HL-60 (cell line): ENCODE measurements at places on chromosomes 7 and 10.
A peak's percentile ranks its signal among the peaks of the same experiment; 100 is the strongest.

DNA sequence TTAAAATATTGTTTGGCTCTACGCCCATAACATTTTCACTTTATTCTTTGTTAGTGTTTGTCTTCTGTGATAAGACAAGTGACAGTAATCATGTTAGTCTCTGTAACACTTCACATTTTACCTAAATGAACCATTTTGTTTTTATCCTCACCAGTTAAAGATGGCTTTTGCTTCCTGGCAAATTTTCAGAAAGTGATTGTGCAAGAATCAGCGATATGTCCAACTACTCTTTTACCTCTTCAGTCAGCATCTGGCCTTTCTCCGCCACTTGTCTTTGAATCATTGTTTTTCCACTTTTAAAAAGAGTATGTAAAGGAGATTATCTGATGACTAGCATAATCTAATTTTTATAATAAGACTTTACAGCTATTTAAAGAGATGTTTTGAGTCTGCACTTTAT, 3.5 kb downstream of the DGKB start:
- no peak for DNase-seq

- no peak for DNase-seq
Observed at GRCh38 chr7:81053623-81054022, 134.8 kb upstream of the SEMA3C start.

DNA sequence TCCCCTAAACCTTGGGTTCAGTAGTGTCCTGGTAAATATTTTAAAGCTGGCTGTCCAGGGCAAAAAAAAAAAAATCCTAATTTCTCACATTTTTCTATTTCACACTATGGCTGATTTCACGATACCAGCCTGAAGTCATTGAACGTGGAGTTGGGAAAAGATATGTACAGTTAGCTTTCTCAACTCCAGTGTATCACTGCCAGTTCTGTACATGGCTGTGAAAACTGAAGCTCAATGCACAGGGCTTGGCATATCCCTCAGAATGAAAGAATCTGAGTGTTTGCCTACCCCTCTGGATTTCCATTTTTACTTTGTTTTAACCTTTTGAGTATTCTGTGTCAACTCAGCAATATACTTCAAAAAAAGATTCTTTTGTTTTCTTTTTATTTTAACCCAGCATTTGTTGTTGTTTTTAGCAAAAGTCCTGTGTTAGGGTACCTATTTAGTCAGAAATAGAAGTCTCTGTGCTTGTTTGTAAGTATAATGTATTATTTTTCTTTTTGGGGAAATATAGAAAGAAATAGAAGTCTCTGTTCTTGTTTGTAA, 274.5 kb downstream of the ADK start:
- DNase-seq, result no peak

GRCh38 chr7:54839575-54840213, 80.7 kb upstream of the SEC61G start:
- DNase-seq, result no peak

- DNase-seq, result no peak
Observed at GRCh38 chr7:69166979-69167516, 431.2 kb upstream of the AUTS2 start.

DNA sequence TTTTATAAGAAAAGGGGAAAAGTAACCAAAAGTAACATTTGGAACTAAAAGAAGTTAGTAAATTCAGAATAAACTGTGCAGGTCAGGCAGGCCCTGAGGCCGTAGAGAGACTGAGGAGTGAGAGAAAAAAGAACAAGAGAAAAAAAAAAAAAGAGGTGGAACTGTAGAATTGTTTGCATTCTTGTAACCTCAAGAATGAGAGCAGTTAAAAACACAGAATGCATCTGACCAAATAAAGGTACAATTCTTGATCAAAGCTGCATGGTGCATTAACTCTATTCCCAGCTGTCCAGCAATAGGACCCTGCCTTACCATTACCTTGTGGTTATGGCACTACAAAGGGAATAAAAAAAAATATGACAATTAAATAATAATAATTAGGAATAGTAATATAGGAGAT, 170.1 kb upstream of the SEMA3A start:
- no peak for DNase-seq

- DNase-seq, result no peak
Observed at GRCh38 chr10:11017000-11017569, 587 bp upstream of the CELF2 start.

DNA sequence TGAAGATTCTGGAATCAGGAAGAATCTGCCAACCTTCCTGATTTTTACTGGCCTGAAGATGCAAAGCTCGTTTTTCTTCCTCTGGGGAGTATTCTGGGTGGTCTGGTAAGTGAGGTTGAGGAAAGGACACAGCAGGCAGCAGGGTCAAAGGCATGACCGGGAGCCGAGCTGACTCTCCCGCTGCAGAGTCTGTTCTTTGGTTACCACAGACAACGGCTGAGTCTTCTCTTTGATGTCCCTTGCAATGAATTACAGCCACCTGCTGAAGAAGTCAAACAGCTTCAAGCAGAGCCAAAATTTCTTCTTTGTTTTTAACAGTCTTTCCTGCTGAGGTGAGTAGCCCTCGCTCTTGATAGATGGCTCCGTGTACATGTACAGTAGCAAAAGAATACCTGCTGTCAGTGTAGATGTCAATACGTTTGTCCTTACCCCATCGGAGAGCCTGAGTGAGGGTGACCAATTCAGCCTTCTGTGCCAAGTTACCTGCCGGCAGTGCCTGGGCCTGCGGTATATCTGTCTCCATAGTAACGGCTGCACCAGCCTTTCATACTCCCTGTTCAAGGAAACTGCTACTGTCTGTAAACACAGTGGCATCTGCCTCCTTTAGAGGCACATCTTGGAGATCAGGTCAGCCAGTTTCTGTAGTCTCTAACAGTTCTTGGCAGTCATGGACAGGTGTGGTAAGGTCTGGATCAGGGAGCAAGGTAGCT, 76.4 kb downstream of the PRR15 start:
- no peak for DNase-seq

DNA sequence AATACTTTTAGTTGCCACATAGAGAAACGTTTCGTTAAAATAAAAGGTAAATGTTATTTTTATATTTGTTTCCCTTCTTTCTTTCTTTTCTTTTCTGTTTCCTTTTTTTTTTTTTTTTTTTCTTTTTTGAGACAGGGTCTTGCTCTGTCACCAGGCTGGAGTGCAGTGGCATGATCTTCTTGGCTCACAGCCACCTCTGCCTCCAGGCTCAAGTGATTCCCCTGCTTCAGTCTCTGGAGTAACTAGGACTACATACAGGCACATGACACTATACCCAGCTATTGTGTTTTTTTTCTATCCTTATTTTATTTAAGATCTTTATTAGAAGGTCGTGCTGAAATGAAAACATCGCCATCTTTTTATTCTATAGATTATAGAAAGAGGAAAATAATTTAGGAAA, 661.8 kb upstream of the MBL2 start:
- no peak for DNase-seq

DNA sequence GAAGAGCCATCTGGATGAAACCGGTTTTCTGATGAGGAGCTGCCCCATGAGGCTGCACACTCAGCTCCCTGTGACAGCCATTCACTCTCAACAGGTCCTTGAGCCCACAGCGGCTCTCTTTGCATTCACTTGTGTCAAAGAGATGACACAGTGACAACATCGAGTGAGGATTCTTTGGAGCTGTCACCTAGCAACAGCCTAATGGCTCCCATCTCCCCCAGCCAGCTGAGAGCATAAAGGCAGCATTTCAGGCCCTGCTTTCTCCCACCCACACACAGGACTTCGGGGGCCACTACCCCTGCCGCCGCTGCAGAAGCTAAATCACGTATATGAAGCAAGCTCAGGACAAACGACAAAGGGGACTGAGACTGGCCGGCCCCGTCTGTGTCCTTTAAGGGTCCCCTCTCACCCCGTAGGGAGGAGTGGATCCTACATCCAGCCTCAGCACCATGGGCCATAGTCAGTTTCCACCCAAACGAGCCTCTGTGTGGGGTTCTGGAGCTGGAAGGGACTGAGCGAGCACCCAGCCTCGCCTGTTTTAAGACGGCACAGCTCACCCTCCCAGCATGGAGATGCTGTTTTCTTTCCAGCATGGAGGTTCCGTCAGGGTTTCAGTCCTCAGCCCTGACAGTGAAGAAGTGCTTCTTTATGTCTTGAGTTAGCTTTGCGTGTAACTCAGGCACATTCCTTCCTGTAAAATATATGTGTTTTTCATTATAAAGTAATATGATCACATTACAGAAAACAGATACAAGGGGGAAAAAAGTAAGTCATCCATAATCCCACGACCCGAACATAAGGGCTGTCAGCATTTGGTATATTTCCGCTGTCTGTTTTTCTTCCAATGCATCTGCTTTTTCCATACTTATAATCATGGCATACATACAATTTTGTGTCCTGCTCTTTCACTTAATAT, 4.9 kb downstream of the CPA4 start:
- no peak for DNase-seq

- DNase-seq, result no peak
Observed at GRCh38 chr7:50792342-50793119, 9.8 kb upstream of the GRB10 start.

DNA sequence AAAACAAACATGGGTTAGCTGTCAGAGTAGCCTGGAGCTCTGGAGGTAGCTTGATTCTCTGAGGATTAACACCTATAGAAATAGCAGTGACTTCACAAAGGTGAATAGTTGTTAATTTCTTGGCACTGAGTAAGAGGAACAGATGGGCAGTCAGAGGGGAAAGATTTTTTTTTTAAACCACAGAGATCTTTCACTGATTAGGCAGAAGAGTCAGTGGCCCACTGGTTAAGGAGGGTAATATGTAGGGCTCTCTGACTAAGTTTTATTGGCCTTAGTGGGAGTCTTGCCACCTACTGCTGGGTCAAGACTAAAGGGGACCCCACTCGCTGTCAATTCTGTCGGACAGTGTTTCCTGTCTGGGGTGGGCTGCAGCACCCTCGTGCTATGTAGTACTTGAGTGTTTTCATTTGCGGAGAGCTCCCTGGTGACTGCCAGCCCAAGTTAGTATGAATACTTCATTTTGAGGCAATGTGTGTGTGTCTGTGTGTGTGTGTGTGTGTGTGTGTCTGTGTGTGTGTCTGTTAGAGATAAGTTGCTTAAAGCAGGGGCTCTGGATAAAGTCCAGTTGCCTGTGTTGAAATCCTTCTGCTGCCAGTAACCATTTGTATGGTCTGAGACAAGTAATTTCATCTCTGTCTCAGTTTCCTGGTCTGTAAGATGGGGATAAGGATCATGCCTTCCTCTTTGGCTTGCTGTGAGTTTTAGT, 145.2 kb downstream of the ARID5B start:
- DNase-seq, result no peak

DNA sequence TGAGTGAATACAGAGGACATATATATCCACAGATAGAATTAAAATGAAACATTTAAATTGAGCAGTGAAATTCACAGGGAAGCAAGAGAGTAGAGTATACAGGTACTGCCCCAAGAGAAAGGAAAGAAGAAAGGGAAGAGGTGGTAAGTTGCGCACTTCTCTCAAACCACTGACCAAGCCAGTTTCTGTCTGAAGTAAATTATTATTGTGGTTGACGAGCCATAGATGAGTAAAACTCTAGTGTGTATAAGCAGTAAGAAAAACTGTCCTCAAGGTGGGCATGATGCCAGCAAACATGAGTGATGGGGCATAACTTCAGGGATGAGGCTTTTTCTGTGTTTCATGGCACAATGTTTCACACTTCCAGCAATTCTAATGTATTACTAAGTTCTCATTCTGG, 4.4 kb upstream of the BET1 start:
- DNase-seq, result peak; percentile 5

- no peak for DNase-seq
Observed at GRCh38 chr7:67564959-67565358, 568.3 kb downstream of the TYW1 start.

DNA sequence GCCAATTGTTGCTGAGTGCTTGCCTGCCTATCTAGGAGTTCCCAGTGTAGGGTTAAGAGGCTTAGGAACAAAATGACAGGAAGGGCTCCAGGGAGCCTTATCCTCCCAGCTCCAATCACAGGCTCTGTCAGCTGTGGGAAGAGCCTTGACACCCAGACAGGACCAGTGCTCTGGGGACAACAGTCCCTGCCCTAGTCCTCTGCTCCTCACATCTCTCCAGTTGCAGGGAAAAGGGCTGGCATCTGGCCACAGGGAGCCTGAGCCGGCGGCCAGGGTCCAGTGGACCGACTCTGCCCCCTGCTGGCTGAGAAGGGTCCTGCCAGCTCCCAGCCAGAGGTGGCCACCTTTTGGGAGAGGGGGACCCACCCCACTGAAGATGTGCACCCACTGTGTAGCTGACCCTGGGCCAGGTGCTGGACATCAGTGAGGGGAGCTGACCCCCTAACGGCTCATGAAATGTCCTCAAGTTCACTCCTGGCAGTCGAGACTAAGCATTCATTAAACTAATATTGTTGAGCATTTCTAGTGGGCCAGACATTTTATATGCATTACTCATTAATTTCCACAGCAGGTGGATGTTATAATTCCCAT, 17.6 kb downstream of the DNAJB12 start:
- peak; percentile 72 for DNase-seq

DNA sequence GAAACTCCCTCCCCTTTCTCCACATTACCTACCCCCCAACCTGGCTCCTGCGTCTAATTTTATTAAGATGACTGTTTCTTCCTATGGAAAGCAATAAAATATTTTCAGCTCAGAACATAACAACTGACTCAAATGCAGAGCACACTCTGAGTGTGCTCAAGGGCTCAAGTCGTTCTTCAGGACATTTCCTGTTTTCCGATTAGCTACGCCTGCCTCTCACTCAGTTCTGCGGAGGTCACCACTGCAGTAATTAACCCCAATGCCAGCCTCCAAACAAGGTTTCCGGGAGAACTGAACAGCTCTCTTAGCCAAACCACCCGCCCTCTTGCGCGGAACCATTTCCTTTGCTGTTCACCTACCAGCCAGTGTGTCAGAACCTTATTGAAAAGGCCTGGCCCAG, 19.3 kb downstream of the MYOF start:
- DNase-seq, result no peak

GRCh38 chr10:83959328-83959727, 180.0 kb upstream of the GHITM start:
- DNase-seq, result peak; percentile 72

DNA sequence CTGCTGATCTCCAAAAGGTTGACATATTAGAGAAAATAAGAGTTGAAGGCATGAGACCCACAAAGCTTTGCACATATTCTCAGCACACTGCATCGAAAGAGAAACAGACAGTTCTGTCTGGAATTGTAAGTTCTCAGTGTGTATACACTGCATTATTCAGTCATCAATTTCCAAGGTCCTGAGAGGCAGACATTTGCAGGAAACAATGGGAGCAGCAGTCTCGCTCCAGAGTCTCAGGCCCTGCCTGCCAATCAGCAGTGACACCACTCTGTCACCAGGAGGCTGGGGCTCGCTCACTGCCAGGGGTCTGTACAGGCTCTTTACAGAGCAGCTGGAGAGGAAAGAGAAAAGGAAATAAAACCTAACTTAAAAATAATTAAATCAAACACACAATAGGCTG, 36.3 kb downstream of the JAZF1 start:
- no peak for DNase-seq

- DNase-seq, result no peak
Observed at GRCh38 chr10:95508730-95509129, 52.4 kb downstream of the SORBS1 start.

DNA sequence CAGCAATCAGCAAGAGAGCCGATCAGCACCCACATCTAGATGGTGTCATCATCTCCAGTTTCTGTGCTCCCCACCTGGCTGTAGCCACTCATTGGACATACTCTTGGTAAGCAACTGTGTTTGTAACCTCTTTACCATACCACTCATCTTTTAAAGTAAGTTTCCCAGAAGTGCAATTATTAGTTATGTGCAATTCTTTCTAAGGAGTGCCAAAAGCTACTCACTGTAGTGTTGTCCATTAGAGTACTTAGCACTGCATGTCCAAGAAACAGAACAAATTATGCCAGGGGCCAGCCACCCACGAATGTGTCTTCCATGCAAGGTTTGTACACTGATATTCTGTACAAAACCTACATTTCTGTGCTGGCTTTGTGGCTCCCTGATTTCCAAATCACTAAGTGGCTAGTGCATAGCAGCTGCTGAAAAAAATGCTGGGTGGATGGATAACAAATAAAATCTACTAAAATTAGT, 131.9 kb downstream of the SRPK2 start:
- DNase-seq, result no peak
